ENCODE measurements at places on chromosomes 5 and 9.

GRCh38 chr5:83377131-83377865 lies 94.2 kb upstream of the VCAN start:
- no peak for DNase-seq

- no peak for DNase-seq
Observed at GRCh38 chr5:13944560-13945199, at the start of gene DNAH5. Gene DNAH5, minus strand, starts transcription at chr5:13944688. Its CDS starts 250 bp downstream, at chr5:13944438.

DNA sequence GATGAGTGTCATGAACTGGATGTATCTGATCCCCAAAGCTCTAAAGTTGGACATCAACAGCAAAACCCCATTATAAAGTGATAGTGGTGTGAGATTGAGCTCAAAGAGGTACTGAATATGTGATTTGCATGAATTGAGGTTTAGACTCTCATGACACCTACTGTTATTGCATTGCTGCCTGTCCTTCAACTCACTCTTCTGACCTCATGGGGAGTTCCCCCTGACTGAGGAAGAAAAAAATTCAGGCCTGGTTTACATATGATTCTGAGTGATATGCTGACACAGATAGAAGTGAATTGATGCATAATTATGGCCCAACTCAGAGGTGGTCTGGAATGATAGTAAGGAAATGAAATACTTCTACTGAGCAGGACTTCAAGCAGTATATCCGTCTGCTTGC lies 76.2 kb upstream of the CHD1 start:
- DNase-seq, result peak; percentile 63

DNA sequence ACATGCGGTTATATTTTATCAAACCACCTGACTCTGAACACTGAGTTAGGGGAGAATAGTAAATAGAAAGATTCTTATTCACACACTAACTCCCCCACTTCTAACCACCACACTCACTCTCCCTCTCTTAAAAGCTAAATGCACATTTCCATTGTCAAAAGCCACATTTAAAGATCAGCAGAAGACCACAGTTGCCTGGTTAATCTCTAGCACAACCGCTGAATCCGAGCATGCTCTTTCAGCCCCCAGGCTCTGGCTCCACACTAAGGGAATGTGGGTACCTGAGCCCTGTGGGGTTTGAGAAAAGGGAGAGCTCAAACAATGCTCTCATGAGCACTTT lies 35.7 kb downstream of the PFDN1 start:
- no peak for DNase-seq

- no peak for DNase-seq
Observed at GRCh38 chr5:133637206-133637605, 24.9 kb upstream of the FSTL4 start.

DNA sequence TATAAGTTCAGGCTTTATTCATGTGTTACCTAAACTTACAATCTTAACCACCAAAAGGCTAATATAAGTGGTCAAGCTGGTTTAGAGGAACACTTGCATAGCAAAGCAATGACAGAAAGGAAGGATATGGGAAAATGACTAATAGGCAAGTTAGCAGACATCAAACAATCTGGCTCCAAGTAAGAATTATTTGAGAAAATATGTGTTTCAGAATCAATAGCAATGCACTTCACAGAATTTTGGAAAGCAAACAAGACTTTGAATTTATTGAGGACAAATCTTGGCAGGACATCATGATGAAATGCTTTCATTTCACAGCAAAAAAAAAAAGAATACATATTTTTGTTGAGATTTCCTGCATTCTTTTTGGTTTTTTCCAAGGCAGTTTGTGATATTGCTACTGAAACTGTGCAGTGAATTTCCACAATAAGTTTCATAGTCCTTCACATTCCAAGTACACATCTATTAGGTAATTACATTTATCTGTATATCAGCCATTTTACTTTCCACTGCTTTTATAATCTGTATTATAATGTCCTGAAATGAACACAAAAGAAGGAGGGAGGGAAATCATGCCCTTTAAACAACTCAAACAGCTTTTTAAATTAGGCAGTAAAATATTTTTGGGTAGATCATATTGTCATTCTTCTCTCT lies 417.9 kb downstream of the NR2F1-AS1 start:
- no peak for DNase-seq

DNA sequence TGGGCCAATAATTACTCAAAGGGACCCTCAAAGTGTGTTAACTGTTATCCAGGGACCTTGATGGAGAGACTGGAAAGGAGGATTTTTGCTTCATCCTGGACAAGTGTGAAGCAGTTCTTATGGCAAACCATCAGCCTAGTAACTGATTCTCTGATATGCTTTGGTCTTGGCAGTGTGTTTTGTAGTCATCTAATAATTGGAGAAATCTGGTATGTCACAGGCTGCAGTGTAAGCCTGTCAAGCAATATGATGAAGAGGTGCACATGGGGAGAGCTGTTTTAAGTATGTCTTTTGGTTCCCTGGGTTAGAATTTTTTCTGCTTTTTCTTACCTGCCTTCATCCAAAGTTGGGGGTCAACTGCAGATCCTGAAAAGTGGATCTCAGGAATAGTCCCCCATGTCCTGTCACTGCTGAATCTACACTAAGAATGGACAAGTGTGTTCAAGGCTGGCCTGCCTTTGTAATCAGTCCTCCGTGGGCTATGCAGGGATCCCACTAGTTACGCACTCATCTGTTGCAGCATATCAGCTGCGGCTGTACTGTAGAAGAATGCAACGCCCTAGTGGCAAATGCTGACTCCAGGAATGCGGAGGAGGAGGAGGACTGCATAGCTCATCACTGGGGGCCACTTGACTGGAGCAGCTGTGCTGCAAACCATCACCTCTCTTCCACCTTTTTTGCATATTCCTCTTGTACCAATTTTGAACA lies 1.9 kb downstream of the SPTAN1 start:
- no peak for DNase-seq

- no peak for DNase-seq
Observed at GRCh38 chr9:135334953-135335460, 144.6 kb upstream of the PPP1R26 start.

DNA sequence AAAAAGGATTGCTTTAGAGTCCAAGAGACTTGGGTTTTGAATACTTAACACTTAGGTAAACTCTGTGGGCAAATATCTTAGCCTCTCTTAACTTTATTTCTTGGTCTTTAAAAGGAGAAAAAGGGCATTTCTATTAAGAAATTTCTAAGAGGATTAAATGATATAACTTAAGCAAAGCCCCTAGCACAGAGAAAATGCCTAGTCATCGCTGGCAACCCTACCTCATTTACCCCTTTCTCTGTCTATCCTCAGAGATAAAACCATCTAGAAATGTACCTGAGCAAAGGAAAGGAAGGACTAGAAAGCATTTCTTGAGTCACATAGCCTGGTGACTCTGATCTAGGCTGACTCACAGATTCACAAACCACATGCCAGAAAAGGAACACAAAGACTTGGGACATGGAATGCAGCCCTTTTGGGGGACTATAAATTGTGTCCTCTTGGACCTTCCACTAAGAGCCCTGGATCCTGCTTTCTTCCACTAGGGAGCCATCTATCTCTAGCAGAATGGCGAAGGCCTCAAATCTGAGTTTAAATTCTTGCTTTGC lies 120.6 kb downstream of the FOXD1 start:
- no peak for DNase-seq

DNA sequence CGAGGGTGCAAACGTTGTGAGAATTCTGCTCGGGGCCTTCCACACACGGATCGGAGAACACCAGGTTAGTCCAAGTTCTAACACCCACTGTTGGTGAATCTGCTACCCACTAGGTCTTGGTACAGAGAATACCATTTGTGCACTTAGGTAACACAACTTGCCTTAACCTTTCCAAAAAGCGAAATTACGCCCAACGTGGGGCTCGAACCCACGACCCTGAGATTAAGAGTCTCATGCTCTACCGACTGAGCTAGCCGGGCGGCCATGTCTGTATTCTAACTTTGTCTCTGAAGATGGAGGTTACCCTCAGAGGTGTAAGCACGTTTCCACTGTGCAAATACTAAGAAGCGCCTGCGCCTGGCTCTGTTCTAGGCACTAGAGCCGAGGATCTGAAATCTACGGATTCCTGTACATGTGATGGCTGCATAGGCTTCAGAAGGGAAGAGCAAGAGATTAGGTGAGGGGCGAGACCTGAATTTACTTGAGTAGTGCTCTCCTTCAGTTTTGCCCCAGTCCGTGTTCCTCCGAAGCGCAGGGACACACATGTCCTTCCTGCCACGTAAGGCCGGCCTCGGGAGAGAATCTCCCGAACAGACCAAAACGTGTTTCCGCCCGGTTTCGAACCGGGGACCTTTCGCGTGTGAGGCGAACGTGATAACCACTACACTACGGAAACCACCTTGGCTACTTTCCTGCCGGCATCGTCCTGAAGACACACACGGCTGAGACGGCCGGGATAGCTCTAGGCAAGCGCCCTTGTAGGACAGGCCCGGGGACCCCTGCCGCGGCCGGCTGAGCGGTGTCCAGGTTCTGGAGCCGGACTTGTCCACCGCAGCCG lies 1.1 kb upstream of the TRIM41 start:
- DNase-seq, result peak; percentile 75

DNA sequence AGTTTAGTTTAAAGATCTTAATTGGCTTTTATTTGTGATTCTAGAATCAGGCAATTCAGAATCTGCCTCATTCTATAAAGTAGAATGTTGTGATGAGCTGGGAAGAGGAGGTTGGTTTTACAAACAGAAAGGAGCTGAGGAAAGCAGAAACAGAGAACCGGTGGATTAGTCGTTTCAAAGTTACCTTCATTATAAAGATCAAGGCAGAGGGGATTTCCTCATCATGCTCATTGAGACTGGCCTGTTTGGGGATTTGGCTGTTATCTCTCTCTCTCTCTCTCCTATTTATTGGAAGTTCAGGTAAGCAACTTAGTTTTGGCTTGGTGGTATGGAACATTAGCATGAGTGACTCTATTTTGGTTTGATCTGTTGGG lies 134.0 kb downstream of the GCNT1 start:
- no peak for DNase-seq

GRCh38 chr5:124743602-124744169 lies 2.8 kb downstream of the ZNF608 start:
- no peak for DNase-seq

DNA sequence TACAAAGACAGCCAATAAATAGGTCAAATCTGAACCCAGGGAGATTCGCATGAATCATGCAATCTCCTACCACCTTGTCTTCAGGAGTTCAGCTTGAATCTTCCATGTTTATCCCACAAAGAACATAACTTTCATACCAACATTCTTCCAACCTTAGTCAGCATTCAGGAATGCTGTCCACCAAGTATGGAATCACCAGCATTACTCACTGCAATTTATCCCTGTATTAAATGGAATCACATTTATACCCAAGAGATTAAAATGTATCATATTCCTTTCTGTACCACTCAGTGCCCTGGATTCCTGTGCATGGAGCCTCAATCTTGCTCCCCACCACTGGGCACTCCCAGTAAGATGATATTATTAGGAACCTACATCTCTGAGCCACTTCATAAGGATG lies 162.6 kb downstream of the GLIS3 start:
- no peak for DNase-seq

DNA sequence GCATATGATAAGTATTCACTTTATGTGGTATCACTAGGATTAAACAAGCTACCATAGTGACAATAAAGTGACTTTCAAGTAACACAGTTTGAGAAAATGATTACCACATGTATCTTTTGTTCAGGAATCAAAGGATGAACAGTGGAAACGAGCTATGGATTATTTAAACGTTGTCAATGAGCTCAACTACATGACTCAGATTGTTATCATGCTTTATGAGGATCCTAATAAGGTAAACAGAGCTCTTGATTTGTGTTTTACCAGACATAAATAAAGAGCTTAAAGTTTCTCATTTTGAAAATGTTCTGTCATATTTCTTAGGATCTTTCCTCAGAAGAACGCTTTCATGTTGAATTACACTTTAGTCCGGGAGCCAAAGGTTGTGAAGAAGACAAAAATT lies 57.4 kb downstream of the PPIP5K2 start:
- DNase-seq, result no peak

GRCh38 chr5:65197531-65198455 lies 283.9 kb downstream of the ADAMTS6 start:
- no peak for DNase-seq

GRCh38 chr9:86940774-86941173 lies 6.5 kb downstream of the GAS1 start:
- no peak for DNase-seq

- DNase-seq, result no peak
Observed at GRCh38 chr9:78296201-78296892, 578 bp upstream of the PSAT1 start.

- DNase-seq, result no peak
Observed at GRCh38 chr5:136768457-136768856, 403.1 kb upstream of the TRPC7 start.

GRCh38 chr5:112006721-112007120 lies 249.7 kb upstream of the NREP start:
- no peak for DNase-seq

GRCh38 chr5:54440456-54440893 lies 15.0 kb upstream of the HSPB3 start:
- DNase-seq, result peak; percentile 37

Data from GM13976 (cell line).